NCI-H1105 treated with DMSO at 0.1 percent for 48 hours (cell line): ENCODE measurements at places on chromosomes 2 and 18.

DNA sequence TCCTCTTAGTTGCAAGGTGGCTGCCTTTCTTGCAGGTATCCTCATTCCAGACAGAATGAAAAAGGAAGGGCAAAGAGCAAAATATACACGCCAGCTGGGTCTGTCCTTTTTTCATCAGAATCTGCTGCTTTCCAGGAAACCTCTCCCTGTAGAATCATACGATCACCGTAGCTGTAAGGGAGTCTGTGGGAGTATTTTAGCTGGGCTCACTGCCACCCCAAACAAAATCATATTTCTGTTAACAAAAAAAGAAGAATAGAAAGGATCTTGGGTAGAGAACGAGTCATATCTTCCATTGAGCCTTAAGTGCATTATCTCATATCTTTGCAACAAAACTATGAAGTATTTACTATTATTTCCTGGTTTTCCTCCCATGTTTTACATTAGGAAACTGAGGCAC lies 15.0 kb upstream of the TANC1 start:
- DNase-seq, result no peak

DNA sequence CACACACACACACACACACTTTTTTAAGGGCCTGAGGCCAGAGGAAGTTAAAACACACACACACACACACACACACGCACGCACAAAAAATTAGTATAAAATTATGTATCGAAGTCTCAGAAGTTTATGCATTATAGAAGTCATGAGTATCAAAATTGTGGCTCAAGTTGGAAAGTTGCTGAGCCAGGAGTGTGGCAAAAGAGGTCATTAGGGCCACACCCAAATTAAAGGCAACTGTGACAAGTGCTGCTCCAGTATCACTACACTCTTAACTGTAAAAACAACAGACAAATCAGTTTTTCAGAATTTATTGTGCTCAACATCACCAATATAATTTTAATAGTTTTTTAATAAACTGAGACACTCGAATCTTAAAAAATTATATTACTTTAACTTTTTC lies 36.9 kb downstream of the YWHAQ start:
- DNase-seq, result no peak

DNA sequence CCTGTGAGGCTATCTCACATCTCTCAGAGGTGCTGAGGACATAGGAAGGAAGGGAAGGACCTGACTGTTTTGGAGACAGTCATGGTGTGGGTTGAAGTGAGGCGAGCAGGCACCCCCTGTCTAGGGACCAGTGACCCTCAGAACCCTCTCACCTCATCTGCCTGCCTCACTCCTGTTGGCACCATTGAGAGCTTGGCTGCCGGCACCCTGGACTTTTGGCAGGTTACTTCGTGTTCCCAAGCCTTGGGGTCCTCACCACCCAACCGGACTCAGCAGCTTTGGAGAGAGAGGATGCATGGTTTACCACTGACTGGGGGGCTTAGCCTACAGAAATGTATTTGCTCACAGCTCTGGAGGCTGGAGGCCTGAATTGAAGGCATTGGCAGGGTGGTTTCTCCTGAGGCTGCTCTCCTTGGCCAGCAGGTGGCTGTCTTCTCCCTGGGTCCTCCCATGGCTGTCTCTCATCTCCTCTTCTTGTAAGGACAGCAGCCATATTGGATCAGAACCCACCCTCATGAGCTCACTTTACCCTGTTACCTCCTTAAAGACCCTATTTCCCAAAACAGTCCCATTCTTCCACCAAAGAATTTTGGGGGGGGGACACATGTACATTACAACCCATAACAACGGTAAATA lies 142.0 kb downstream of the TSN start:
- DNase-seq, result peak; percentile 28

GRCh38 chr2:150403457-150403856 lies 84.0 kb downstream of the RND3 start:
- no peak for DNase-seq

- DNase-seq, result no peak
Measured at GRCh38 chr2:32865399-32866068, 81.2 kb upstream of the LTBP1 start.

DNA sequence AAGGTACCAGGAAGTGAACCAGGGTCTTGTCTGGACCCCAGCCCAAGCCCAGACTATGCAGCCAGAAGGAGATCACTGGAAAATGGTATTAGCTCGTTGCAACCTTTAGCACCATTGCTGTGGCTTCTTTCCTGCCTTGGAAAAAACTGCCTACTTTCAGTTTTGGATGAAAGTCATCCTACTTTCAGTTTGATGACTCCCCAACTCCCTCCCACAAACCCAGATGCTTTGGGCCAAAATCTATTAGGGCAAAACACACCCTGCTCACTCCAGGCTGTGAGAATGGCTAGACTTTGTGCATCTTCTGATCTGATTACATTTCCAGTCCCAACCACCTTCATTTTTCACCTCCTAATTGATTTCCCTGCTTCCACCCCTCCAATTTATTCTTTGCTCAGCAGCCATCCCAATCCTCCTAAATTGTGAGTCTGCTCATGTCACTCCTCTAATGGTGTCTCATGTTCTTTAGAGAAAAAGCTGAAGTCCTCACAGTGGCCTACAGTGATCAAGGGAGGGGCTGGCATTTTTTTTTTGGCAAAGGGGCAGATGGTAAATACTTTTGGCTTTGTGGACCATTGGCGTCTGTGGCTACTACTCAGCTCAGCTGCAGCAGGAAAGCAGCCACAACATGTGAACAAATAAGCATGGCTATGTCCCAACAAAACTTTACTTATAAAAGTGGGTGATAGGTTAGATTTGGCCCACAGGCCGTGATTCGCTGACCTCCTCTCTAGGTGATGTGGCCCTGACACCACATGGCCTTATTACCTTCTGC lies 368.7 kb downstream of the SLC4A3 start:
- no peak for DNase-seq

DNA sequence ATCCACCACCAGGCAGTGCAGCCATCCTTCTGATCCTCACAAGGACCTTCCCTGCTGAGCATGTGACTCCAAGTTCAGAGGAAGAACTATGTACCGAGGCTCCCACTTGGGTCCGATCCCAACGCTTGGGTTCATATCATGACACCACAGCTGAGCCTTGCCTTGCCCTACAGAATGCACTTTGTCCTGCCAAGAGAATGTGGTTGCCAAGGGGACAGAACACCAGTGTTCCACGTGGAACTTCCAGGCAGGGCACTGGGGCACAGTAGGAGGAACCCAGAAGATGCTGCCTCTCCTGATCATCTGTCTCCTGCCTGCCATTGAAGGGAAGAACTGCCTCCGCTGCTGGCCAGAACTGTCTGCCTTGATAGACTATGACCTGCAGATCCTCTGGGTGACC lies at the start of gene TEX51:
TEX51 (plus strand) TSS at position 255 of the 400 bp plus-strand sequence; CDS start at position 284, 29 bp downstream.
- no peak for DNase-seq

- no peak for DNase-seq
Measured at GRCh38 chr2:26772064-26773001, 8.2 kb downstream of the SLC35F6 start.

GRCh38 chr2:64967601-64968000 lies 21.6 kb upstream of the SLC1A4 start:
- DNase-seq, result no peak

- DNase-seq, result no peak
Measured at GRCh38 chr2:16104949-16105668, 164.8 kb downstream of the MYCN start.

DNA sequence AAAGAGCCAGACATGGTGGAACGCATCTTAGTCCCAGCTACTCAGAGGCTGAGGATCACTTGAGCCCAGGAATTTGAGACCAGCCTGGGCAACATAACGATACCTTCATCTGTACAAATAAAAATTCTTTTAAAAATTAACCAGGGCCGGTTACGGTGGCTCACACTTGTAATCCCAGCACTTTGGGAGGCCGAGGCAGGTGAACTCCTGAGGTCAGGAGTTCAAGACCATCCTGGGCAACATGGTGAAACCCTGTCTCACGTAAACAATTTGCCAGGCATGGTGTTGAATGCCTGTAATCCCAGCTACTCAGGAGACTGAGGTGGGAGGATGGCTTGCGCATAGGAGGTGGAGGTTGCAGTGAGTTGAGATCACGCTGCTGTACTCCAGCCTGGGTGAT lies 25.8 kb upstream of the KCNG3 start:
- DNase-seq, result no peak

DNA sequence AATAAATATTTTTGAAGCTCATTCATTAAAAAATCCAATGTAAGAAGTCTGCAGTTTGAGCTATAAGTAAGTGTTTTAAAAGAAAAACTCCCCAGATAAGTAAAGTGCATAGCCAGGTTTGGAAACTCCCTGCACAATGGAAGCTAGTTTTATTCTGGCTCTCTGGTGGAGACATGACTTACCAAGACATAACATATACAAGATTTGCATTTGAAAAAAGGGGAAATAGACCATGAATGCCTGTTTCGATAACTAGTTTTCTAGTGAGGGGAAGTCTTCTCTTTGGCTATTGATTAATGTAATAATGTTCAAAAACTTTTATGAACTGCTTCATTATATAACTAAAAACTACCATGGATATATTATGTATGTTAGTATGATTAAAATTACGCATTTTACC lies 435.2 kb downstream of the ARHGAP15 start:
- no peak for DNase-seq

DNA sequence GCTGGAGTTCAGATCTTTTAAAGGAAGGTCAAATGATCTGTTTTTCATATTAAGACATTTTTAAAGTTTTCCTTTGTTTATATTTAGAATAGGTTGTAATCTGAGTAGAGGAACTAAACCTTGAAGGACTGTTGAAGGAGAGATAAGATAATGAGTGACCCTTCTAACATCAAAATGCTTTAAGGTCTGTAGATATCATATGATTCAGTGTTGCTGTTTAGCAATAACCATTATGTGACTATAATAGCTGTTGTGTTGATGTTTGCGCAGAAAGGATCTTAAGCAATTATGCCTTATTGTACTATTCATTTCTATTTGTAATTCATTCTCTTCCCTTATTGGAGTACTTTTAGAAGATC lies 60.0 kb downstream of the SLC16A14 start:
- DNase-seq, result no peak

DNA sequence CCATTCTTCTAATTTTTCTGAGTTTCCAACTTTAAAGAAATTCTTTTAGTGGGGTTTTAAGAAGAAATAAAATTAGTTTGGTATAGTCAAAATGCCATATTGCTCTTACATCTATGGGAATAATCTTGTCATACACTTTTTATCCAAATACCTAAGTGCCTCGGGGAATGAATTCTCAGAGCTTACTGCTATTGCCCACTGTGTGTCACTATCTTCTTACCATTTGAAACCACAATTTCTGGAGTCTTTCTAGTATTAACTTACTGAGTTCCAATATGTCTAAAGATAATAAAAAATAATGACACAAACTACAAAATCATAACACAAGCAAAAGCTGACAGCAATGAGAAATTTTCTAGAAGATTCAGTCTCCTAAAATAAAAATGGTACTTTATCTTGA lies 23.7 kb upstream of the DNAH6 start:
- DNase-seq, result no peak

DNA sequence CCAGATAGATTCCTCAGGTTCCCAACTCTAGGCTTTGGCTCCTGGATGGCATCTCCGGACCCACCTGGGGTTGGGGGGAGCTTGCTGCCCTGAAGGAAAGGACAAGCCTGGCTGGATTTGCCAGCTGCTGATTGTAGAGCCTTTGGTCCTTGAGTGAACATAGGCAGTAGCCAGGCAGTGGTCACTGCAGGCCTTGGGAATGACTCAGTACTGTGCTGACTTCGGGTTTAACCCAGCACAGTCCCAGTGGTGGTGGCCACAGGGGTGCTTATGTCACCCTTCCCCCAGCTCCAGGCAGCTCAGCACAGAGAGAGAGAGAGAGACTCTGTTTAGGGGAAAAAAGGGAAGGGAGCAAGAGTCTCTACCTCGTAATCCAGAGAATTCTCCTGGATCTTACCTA lies 27.7 kb upstream of the ACTR2 start:
- no peak for DNase-seq

- no peak for DNase-seq
Measured at GRCh38 chr2:74872389-74872836, 38.5 kb downstream of the HK2 start.

GRCh38 chr2:19021721-19022120 lies 336.7 kb downstream of the OSR1 start:
- DNase-seq, result no peak

- DNase-seq, result peak; percentile 95
Measured at GRCh38 chr18:68233018-68233417, 481.9 kb downstream of the TMX3 start.

DNA sequence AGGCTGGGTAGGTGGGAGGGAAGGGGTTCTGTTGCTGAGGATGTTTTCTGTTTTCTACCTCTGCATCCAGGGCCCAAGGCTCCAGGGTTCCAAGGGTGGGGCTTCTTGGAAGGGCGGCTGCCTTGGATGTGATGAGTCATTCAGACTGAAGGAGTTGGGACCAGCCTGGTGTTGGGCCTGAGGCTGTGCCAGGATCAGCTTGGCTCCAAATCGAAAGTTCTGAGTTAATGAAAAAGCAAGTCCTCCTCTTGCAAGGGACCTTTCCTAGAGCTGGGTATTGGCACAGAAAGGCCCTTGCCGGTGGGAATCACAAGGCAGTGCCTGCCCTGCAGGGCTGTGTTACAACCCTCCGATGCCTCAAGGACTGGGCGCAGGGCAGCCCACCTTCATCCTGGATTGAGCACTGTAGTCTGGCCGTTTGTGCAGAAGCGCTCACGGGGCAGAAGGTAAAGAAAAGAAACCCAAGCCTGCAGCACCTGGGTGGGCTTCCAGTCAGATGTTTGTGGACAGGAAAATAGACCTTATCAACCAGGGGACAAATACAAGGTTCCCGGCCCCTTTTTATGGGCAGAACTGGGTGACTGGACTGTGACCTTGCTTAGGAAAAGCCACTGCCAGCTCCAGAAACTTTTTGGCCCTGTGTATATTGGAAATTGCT lies 52.5 kb upstream of the MCFD2 start:
- DNase-seq, result no peak

GRCh38 chr2:19676770-19677169 lies 225.0 kb downstream of the TTC32 start:
- no peak for DNase-seq

- DNase-seq, result no peak
Measured at GRCh38 chr2:129167456-129167855, 812.0 kb upstream of the RAB6C start.

- no peak for DNase-seq
Measured at GRCh38 chr2:68083346-68083745, 20.5 kb upstream of the C1D start.

DNA sequence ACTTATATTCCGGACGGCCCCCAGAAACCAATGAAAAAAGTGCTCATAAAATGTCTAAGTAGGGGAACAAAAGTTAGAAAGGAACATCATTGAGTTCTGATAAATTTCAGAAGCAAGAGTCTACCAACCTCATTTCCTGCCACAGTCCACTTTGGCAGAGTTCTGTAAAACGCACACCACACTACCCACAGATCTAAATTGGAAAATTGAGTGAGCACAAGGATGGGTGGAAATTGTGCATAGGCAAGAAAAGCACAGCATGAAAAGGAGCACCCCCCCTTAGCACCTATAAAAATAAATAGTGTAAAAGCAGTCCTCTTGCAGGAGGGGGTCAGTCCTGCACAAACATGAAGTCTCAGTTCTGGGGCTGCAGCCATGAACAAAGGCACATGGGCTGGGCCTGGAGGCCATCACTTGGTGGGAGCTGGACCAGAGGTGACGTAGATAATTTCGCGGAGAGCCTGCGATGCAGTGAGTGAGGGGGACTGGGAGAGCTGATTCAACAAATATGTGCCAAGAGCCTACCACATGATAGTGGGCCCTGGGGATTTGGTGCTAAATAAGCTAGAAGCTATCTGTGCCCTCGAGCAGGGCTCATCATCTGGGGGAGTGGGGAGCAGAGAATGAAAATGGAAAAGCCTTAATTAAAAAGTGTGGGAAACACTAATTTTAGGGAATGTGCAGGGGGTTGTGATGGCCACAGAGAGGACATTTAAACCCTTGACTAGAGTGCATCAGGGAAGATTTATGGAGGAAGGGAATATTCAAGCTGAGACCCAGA lies 48.9 kb upstream of the SPP2 start:
- DNase-seq, result no peak
